ENCODE measurements at places on chromosomes 4 and X.

- DNase-seq = no peak
Measured at GRCh38 chr4:107870916-107871786, 46.4 kb downstream of the SGMS2 start.

GRCh38 chr4:76216524-76216923 is 2.9 kb upstream of the SCARB2 start:
- no peak for DNase-seq

DNA sequence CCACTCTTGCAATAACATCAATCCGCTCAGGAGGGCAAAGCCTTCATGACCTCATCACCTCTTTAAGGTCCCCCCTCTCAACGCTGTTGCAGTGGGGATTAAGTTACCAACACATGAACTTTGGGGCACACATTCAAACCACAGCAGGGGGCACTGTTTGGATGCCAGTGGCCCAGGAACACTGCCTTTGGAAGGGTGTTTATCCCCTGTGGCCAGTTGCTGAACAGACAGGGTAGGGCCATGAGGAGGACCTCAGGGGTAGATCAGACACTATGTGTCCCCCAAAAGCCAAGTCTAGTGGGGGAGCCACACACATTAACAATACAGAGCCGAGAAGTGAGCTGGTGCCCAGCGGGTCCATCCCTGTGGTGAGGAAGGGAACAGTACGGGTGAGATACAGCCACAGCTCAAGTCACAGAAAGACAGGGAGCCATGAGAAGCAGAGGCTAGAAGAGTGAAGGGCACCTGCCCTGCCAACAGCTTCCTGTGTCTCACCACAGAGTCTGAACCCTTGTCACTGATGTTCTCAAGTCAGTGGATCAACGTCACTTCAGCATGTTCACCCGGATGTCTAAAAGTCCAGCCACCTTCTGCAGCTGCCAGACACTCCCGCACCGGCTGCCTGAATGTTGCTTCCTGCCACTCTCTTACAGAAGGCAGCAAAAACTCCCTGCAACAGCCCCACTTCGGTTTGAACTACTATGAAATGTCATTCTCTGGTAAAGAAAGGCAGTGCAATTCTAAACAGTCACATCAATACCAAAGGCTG is 19.9 kb upstream of the MXD4 start:
- DNase-seq = peak; percentile 45

GRCh38 chr4:111126340-111126739 is 503.5 kb upstream of the PITX2 start:
- no peak for DNase-seq

- DNase-seq = no peak
Measured at GRCh38 chr4:6335040-6335590, 65.5 kb downstream of the WFS1 start.

DNA sequence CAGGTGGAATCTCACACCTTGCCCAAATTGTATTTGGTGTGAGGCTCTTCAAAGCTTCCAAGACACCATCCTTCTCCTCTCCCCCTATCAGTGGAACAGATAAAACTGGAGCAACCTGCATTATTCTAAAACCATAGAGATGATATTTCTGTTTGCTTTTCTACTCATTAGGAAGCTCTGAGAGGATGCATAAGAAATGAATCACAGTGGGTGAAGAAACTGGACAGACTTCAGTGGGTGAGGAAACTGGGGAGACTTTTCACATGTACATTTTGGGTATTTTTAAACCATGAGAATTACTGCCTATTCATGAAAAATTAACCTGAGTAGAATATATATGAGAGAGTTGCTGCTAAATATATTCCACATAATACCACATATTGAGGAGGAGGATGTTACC is 16.4 kb downstream of the HAND2 start:
- no peak for DNase-seq

DNA sequence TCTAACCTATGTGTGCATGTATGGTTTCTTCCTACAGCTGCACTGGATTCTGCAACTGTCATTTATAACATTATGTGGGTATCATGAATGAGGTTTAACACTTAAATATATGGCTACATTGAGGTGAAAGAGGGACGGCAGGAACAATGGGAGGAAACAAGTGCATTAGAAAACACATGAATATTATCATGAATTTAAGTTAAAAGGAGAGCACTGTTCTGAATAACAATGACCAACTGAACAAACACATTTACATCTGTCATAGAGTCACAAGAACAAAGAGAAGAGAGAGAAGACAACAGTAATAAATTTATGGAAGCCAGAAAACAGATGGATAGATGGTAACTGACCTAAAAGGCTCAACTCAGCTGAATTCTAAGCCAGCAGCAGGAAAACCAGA is 527.1 kb upstream of the DIPK2B start:
- DNase-seq = no peak

- no peak for DNase-seq
Measured at GRCh38 chr4:82360298-82361177, 13.3 kb downstream of the HNRNPD start.

GRCh38 chrX:39244147-39244546 is 442.9 kb downstream of the MID1IP1 start:
- DNase-seq = no peak

DNA sequence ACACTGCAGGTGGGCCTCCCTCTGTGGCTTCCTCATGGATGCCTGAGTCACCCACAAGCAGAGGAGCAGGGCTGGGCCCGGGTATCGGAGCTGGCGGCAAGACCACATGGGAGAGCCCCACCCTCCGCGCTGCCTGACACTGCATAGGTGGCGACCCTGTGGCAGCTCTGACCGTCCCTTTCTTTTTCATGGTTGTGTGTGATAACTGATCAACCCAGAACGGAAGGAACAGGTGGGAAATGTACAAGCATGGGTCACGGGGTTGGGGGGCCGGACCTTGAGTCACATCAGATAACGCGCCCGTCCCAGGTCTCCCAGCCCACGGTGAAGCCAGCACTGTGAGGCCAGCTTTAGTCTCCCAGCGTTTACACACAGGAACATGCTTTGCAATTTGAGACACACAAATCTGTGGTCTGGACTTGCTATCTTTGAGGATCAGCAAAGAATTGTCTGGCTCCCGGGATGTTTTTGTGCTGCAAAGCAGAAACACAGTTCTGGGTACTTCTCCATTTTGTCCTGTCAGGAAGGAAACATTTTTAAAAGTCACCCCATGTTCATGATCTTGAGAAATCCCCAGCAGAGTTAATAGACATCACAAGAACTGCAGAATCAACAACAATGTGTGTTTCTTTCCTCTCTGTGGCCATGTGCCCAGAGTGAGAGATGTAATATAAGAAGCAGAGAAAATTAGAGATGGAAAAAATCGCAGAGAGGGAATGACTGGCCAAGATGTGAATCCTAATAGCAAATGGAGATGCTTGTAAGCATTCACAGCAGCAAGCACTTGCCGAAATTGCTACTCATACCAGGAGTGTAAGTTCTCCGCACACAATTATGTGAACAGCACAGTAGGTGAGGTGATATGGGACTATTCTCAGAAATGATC is 70.1 kb upstream of the CBR4 start:
- DNase-seq = no peak

- DNase-seq = no peak
Measured at GRCh38 chrX:66635360-66635759, 3.5 kb downstream of the EDA2R start.

DNA sequence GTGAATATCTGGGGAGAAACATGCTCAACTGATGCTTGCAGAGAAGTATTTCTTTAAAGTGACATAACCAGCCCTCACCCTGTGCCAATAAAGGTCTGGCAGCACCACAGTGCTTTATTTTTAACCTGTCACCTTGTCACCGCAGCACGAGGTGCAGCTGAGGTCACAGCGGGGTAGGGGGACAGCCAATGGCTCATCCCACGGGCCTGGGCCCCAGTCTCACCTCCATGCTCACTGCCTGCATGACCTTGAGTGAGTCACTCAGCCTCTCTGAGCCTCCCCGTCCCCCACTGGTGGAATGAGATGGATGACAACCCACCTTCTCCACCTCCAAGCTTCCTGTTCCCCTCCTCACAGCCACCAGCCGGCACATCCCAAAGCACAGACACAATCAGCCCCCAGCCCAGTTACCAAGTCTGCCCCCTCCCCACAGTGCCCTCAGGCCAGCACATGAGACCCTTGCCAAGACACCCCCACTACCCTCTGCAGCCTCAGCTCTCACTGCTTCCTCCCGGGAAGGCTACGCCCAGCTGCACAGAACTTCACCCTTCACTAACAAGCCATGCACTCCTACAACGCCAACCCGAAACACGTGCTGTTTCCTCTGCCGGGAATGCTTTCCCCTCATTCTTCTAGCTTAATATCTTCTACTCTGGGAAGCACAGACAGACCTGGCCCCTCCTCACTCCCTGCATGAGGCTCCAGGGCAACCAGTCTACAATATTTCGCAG is 24.9 kb upstream of the MAN2B2 start:
- no peak for DNase-seq

- no peak for DNase-seq
Measured at GRCh38 chr4:24535399-24535798, 49.0 kb downstream of the DHX15 start.

DNA sequence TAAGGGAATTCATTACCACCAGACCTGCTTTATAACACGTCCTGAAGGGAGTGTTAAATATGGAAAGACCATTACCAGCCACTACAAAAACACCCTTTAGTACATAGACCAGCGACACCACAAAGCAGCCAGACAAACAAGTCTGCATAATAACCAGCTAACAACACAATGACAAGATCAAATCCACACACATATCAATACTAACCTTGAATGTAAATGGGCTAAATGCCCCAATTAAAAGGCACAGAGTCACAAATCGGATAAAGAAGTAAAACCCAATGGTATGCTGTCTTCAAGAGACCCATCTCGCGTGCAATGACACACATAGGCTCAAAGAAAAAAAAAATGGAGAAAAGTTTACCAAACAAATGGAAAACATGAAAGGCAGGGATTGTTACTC is 36.9 kb downstream of the FGF16 start:
- no peak for DNase-seq

DNA sequence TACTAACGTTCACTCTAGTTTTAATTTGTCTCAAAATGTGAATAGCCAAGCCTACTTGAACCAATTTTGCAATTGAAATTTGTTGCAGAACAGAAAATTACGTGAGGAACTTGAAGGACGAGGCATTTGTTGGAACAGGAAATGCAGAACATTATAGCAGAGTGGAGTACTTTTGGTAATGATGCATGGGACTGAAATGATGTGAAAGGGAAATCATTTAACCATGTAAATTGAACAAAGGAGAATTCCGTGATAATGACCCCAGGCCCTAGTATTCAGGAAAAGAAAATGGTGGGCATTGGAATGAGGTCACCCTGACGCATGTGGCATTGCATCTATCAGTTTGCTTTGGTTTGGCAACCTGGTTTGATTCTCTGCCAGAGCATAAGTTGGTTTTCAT is 44.9 kb upstream of the BEND4 start:
- DNase-seq = no peak

DNA sequence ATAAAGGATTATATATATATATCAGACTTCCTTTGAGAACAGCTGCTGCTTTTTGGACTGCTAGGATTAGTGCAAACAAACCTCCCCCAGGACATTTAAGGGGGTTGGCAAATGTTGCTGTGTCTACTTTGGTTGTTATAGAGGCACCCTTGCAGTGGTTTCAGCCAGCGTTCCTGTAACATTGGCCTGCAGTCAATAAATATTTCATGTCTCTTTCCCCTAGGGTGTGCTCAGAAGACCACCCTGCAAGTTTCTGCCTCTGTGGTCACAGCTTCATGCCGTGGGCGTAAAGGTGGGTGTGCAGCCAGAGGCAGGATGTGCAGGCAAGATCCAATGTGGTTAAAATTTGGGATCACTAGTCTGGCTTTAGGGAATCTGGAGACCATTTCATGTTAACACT is 28.9 kb downstream of the FGF5 start:
- DNase-seq = no peak

GRCh38 chrX:151702026-151702714 is 6.9 kb downstream of the PRRG3 start:
- DNase-seq = no peak

DNA sequence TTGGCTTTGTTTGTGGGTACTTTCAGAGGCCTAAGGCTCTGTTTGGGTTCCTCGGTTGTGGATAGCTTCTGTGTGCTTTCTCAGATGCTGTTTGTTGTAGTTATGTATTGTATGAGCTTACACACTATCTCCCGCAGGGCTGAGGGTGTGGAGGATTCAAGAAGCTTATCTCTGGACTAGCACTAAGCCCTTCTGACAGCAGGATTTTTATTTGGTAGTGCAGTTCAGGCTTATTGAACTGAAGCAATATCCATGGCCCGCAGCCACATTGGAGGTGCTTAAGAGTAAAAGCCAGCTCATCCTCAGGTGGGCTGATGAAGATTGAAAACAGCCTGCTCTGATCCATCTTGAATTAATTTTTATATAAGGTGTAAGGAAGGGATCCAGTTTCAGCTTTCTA is 128.2 kb downstream of the RASGEF1B start:
- no peak for DNase-seq

DNA sequence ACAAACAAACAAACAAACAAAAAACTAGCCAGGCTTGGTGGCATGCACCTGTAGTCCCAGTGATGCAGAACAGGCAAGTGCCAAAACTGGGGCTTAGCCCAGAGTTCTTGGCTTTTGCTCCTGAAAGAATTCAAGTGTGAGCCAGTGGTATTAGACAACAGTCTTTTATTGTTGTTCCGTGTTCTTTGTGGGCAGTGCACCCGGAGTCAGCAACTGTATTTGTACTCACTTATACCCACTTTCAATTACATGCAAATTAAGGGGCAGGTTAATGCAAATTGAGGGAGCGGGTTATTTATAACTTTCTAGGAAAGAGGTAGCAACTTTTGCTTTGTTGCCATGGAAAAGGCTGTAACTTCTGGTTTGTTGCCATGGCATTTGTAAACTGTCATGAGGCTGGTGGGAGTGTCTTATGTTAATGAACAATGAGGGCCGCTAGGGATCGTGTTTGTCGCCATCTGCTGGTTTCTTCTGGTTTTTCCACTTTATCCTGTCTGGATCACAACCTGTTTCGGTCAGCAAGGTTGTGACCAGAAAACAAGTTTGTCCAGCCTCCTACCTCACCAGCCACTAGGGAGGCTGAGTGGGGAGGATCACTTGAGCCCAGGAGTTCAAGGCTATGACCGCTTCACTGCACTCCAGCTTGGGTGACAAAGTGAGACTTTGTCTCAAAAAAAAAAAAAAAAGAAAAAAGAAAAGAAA is 88.8 kb upstream of the ESX1 start:
- no peak for DNase-seq

DNA sequence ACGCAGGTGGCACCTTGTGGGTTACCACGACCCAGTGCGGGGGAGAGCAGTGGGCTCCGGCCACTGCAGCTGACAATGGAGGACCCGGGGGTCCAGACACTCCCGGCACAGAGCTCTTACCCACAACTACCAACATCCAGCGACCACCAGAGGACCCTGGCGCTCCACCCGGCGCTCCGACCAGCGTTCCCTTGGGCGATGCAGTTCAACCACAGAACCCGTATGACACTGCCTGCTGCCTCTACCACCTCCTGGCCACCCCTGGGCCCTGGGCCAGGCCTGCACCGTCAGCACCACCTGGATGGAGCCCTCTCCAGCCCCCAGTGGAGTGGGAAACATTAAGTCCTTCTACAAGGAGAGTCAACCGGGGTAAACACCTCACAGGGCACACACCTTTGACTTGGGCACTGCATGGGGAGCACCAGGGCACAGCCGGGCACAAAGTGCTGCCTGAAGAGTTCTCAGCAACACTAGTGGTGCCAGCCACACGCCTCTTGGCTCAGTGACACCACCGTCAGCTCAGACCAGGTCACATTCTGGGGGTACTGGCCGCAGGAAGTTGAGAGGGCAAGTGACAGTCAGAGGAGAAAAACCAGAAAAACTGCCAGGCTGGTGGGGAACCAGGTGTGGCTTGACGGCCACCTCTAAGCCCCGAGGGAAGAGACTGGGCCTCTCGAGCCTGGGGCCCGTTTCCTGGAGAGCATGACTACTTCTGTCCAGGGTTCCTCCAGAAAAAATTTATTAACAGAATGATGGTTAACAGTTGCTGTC is 2.6 kb downstream of the CTBP1 start:
- no peak for DNase-seq

Data from activated CD8-positive, alpha-beta memory T cell treated with anti-CD3 and anti-CD28 coated beads for 1 hour (primary cell).